ENCODE measurements at places on chromosomes 3 and 15.

DNA sequence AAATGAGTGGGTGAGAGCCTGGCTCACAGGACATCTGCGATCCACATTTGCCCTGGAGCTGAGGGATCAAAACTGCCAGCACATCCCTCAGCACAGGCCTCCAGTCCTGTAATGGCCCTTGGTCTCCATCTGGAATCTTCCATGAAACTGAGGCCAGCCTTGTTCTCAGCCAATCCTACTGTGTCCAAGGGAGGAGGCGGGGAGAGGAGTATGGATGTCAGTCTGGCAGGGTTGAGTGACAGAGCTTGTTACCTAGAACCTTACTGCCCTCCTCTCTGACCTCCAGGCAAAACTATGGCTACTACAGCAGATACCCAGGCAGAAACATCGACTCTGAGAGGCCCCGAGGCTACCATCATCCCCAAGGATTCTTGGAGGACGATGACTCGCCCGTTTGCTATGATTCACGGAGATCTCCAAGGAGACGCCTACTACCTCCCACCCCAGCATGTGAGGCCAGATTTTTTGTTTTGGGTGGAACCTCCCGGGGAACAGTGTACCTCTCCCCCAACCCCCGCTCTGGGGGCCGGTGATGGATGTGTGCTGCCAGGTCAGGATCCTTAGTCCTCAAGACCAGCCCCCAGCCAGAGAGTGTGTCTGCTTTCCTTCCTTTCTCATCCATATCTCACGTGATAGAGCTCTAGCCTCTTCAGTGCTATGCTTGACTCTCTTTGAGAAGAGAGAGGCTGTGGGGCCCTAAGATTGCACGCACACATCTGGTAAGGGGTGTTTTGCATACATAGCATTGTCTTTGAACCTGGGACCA lies 41.3 kb downstream of the CHDH start:
- DNase-seq = no peak

DNA sequence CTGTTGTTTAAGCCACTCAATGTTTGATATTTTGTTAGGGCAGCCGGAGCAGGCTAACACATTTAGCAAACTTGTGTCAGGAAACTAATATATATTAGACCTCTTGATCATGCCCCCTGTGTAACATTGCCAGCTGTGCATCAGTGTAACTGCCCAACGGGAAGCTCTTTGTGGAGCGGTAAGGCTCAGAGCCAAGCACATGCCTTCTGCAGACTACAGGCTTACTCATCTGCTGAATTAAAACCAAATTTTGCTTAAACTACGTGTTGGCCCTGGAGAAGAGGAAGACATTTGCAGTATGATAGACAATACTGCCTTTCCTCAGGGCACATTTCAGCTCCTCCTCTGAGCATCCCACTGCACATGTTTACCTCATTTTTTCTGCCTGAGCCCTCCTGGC lies 50.5 kb upstream of the KCNMB2 start:
- no peak for DNase-seq

DNA sequence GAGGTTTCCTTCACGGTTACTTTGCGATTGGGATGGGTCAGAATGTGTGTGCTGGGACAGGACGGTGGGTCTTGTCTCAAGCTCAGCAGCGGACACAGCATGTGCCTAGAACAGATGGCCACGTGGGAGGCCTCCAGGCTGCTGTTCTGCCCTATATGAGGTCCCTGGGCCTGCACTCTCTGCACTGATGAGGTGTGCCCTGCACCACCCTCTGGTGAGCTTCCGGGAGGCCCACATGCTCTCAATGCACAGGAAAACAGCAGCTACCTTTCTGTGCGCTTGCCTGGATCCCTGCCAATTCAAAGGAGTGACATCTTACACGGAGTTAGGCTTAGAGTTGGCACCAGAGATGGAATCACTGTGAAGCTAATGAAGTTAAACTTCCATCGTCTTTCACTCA lies 59.8 kb downstream of the BOC start:
- DNase-seq = no peak

- no peak for DNase-seq
These were observed 123.5 kb upstream of the KCNAB1 start for GRCh38 chr3:155996882-155997281.

- DNase-seq = no peak
These were observed 46.1 kb upstream of the TUSC7 start for GRCh38 chr3:116663161-116664110.

GRCh38 chr3:128468791-128469527 lies 2.3 kb upstream of the DNAJB8 start:
- DNase-seq = no peak

DNA sequence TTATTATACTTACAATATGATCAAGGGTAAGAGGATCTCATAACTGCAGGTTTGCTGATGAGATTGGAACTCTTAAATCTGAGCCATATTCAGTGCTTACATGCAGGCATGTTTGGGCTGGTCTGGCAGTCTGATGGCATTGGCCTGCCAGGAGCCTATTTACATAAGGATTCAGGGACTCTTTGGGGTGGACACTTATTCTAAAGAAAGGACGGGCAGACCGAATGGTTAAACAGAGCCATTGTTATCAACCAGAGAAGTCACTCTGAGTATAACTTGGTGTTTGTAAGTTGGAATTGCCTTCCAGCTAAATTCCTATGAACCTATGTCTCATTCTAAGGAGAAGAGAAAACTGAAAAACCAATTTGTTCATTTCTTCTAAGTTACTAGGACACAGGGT lies 932.8 kb downstream of the IGSF11 start:
- DNase-seq = no peak

DNA sequence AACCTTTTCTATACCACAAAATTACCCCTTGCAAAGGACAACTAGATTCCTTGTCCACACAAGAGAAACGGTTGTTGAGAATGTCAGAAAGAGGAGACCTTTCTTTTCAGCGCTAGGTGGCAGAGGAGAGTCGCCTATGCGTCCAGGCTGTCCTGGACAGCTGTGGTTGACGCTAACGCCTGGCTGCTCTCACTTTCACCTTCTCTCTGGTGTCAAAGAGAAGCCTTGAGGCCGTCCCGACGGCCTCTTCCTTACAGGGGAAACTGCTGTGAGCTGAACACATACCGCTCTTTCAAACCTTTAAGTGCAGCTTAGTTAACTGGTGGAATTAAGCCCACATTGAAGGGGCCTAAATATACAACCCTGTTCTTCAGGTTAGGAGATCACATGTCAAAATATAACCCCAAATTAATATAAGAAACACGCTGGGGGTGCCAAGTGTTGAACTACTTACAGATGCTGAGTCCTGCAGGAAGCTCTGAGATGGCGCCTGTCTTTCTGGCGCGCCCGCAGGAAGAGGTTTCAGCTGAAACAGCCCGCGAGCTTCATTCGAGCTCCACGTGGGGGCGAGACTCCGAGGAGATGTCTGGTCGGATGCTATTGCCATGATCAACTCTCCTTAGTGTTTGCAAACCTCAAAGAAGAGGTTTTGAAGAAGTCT lies 26.1 kb upstream of the KBTBD8 start:
- DNase-seq = peak; percentile 31

DNA sequence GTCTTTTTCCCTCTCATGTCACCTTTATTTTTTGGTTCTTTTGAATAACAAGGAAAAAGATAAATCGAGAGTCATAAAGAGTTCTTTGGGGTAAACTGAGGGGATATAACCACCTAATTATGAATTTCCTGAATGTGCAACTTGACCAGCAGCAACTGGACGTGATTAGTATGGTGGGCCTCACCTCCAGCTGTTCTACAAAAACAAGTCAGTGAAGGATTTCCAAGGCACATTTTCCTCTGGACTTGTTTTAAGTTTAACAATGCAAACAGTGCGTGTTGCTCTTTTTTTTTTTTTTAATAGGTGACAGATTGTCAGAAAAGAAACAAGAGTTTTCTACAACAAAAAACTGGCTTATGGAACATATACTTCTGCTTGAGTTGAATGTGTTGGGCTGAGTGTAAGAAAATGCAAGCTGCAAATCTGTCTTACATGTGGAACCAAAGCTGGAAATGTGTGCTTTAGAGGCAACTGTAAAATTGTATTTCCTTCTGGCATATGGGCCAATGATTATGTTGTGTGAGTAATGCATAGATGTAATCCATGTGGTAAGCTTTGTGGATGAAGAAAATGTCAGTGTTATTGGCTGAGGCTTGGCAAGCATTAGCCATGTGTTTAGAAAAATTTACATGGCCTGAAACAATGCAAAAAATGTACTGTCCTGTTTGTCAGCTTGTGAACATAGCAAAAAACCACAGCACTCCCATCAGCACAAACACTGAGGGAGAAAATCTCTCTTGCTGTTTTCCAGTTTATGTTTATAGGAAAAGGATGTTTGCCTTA lies 44.5 kb upstream of the FNDC3B start:
- no peak for DNase-seq

GRCh38 chr3:14836049-14836468 lies 17.3 kb downstream of the FGD5 start:
- DNase-seq = no peak

DNA sequence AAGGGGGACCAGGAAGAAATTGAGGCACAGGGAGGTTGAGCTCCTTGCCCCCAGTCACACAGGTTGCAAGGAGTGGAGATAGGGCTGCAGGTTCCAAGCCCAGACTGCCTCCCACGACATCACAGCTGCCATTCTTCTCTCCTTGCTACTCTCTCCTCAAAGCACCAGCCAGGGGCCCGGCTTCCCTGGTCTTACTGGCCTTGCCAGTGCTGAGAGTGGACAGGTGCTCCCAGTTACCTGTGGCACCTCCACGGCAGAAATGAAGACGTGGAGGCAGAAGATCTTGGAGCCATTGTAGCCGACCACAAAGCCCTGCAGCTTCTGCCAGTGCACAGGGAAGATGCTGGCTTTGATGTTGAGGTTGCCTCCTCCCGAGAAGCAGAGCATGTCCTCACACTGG lies 17.9 kb upstream of the ACAD9 start:
- no peak for DNase-seq

DNA sequence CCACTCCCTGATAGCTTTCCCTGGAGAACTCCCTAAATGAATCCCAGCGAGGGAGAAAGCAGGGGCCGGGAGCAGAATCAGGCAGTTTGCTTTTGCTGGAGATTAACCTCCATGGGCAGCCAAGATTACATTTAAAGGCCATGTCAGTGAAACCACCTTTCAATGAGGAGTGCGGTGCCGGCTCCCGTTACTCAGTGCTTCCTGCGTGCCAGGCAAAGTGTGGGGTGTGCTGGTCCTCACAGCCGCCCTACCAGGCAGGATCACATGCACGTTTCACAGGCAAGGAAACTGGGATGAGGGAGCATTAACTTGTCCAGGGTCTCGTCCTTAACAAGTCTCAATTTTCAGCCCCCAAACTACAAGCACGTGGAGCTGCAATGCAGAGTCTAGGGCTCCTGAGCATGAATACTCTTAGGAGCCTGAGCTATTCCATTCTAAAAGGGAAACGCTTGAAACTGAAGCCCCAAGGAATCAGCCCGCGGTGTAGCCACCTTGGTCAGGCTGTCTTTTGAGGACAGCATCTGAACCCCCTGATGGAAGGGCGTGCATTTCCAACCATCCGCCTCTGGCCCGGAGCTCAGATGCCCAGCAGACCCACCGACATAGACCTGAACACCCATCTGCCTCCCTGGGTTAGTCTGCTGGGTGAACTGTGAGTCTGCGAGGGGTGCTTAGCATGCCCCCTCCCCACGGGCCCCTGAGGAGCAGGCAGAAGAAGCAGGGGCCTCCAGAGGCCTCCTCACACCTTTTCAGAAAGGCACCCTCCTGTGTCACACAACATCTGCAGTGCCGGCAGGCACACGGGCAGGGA lies 5.6 kb downstream of the IGDCC3 start:
- no peak for DNase-seq

DNA sequence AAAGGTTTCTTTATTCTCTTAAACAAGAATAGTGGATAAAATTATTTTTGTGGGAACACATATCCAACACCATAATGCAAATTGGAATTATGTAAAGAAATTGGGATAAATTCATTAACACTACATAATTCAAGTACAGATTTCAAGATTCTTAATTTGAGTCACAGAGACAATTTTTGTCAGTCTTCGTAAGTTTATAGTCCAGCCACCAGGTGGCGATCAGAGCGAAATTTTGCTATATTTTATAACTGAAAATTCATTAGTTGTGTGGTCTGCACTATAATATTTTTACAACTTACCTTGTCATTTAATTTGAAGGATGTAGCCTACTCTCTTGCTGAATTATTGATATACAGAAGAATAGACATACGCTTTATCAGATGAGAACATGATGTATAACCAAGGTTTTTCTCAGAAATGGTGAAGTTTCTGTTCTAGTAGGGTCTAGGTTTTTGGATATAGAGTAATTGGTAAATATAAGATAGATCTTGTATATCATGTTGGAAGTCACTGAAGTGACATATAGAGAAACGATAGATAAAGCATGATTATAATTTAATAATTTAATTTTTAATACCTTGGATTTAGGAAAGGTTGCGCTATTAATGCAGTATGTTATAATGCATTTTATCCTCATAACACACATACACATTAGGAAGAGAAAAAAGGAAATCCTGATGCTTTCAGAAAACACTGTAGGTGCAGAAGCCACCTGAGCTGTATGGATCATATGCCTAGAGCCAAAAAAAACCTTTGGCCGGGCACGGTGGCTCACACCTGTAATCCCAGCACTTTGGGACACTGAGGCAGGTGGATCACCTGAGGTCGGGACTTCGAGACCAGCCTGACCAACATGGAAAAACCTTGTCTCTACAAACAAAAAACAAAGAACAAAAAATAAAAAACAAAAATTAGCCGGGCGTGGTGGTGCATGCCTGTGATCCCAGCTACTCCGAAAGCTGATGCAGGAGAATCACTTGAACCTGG lies 31.7 kb downstream of the PLSCR4 start:
- peak; percentile 3 for DNase-seq

DNA sequence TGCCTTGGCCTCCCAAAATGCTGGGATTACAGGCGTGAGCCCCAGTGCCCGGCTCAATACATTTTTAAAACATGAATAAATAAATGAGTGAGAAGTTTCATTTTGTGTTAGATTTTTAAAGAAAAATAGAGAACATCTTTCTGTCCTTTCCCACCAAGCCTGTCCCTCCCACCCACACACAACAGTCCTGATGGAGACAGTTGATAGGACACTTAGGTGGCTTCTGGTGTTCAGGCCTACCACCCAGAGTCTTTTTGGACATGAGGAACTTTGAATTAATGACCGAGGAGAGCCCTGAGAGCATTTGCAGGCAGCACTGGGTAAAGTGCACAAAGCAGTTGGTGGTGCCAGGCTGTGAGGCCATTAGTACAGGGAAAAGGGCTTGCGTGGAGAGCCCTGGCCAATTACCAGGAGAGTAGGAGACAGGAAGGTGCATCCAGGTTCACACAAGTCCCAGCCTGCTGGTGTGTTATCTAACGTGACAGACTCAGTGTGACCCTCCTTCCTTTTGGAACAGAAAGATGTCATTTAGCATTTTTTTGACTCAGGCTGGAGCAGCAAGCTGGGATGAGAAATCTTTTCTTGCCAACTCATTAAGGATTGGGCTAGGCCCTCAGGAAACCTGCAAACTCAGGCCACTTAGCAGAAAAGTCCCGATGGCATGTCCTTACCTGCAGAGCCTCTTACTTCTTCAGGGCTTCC lies 103.6 kb downstream of the PDCD6IP start:
- DNase-seq = no peak

DNA sequence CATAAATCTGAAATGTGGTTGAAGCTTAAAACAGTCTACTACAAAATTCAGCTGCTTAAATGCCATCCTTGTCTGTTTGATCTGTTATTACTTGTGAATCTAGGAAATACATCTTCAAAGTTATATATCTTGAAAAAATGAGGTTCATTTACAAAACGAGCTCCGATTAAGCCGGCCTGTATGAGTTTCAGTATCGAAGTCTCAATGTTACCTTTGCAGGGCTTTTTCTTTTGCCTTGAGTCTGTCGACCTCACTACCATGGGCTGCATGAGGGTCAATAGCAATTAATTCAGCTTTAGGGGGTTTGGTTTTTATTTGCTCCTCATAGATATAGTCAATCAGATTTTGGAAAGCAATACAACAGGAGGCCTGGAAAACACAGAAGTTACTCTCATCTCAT lies 23.2 kb downstream of the ERICH6 start:
- no peak for DNase-seq

All from stimulated activated CD8-positive, alpha-beta memory T cell treated with anti-CD3 and anti-CD28 coated beads, Interleukin-7, amount 100 ng/mL, for 1 hour (primary cell).